ENCODE measurements at places on chromosomes 4 and X. TPM values are rescaled to one million over a fixed set of nuclear protein-coding genes. Genes with fewer than 3 reads are reported as not detected.

Gene LRP2BP
- 0.37 TPM for total RNA-seq

Gene MFAP3L
- total RNA-seq: 2.8 TPM

Gene TMEM154
- 1.6 TPM for total RNA-seq

Gene TBX22
- total RNA-seq: 0.31 TPM

Gene ITIH6
- not detected for total RNA-seq

Gene MUC7
- not detected for total RNA-seq

Gene SPANXC
- total RNA-seq: not detected

Gene SMARCA5
- total RNA-seq: 26.6 TPM

Gene ZMAT1
- total RNA-seq: 0.12 TPM

Data from cardiac ventricle fibroblast (primary cell).